ENCODE measurements at places on chromosomes 16 and 17.

- no peak for DNase-seq
These were observed 47.3 kb downstream of the TOM1L2 start for GRCh38 chr17:17924857-17925250.

GRCh38 chr17:40108970-40109824 lies 8.8 kb upstream of the NR1D1 start:
- DNase-seq, result no peak

GRCh38 chr17:42283241-42284023 lies 4.9 kb upstream of the STAT5A start:
- DNase-seq, result no peak

- DNase-seq, result no peak
These were observed 110.8 kb downstream of the CNTNAP4 start for GRCh38 chr16:76387994-76388393.

GRCh38 chr16:27464626-27465482 lies 62.9 kb downstream of the IL21R start:
- no peak for DNase-seq

GRCh38 chr17:80317706-80317980 lies 57.0 kb downstream of the RNF213 start:
- DNase-seq, result no peak

- peak; percentile 39 for DNase-seq
These were observed 3.3 kb upstream of the SLFN12L start for GRCh38 chr17:35540589-35541404.

- no peak for DNase-seq
These were observed 23.5 kb upstream of the DHRS13 start for GRCh38 chr17:28926366-28926765.

GRCh38 chr17:59719526-59719925 lies 12.1 kb downstream of the VMP1 start:
- DNase-seq, result no peak

GRCh38 chr17:269616-270514 lies 82.7 kb downstream of the RPH3AL start:
- DNase-seq, result no peak

DNA sequence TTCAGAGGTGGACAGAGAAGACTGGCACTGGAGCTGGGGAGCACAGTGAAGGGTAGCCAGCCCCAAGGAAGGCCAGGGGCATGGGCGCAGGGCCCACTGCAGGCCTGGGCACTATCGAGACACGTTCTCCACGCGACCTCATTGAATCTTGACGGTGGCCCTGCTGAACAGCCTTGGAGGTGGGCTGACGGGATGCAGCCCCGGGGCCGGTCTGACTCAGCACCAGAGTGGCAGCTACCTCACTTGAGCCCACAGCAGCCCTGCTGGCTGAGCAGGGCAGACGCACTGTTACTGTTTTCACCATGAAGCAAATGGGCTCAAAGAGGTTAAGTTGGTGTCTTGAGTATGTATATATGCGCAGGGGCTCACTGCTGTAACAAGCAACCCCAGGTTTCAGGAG lies 78.8 kb upstream of the FOXF1 start:
- DNase-seq, result no peak

DNA sequence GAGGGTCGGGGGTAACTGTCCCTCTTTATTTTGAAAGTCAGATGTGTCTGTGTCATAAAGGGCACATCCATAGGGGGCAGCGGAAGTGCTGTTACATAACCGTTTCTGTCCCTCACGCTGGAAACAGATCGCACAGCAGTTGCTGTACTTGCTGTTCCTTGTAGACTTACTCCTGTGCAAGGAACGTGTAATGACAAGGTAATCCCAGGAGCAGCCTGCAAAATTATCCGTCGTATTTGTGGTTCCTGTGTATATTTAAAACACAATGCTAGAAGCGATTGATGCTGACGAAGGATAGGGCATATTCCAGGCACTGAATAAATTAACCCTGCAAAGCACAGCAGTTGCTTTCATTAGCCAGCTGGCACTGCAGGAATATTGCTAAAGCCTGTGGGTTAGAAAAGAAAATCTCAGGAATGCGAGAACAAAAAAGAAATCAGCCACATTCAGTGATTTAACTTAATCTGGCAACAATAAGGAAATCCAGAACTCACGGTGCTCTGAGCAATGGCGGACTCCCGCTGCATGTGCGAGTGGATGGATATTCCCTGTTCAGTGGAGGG lies 76.2 kb downstream of the SPECC1 start:
- no peak for DNase-seq

- no peak for DNase-seq
These were observed 28.9 kb downstream of the TANC2 start for GRCh38 chr17:62994931-62995330.

DNA sequence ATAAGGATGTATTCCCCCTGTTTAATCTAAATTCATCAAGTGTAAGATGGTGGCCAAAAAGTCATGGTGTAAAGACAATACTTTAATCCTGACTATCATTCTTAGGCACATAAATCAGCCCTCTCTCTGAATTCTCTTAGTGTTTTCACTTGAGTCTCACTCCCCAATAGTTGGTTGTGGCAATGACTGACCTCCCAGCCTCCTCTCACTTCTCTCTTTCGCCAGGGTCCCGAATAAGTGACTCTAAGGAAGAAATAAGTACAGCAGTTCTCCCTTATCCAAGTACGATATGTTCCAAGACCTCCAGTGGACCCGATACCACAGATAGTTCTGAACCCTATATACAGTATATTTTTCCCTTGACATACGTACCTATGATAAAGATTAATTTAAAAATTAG lies 335.3 kb downstream of the MAF start:
- no peak for DNase-seq

- no peak for DNase-seq
These were observed 144.0 kb downstream of the STX8 start for GRCh38 chr17:9431620-9432019.

GRCh38 chr17:7587420-7588151 lies 2.3 kb downstream of the SOX15 start:
- DNase-seq, result no peak

DNA sequence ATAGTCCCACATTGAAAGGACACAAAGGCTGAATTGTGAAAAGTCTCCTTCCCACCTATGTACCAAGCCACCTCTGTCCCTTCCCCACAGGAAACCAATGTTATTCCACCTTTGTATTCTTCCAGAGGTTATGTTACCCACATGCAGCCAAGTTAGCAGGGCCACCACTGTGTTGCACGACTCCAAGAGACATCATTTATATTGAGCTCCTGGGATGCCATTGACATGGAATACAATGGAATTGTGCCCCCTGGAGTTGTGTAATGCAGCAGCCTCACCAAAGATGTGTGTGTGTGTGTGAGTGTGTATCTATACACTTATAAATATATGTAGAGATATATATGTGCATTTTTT lies 21.6 kb upstream of the MSI2 start:
- DNase-seq, result no peak
